HFF-Myc (cell line): ENCODE measurements at places on chromosomes 2 and 18.

GRCh38 chr2:30620102-30620501 lies 173.1 kb downstream of the LCLAT1 start:
- no peak for DNase-seq

GRCh38 chr18:76380791-76381405 lies 114.1 kb downstream of the ZNF516 start:
- DNase-seq, result no peak

GRCh38 chr2:73418343-73418742 lies 32.7 kb downstream of the ALMS1 start:
- DNase-seq, result no peak

DNA sequence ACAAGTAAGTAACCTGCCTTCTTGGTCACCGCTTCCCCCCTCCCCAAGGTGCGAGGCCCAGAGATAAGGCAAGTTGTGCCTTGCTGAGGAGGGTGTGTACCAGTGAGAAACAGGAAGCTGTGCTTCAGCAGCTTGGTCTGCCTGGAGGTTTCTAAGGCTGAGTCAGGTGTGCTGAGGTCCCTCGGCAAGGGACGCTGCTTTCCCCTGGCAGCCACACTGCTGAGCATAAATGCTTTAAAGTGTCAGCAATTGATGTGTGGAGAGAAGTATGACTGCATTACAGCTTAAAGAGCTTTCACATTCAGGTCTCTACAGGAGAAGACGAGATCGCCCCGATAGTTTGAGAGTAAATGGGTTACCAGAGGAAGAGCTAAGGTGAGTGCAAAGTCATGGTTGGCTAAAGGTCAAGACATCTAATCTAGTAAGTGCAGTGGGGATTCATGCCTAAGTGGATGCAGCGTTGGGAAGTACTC lies 86.9 kb downstream of the LIMS1 start:
- no peak for DNase-seq

DNA sequence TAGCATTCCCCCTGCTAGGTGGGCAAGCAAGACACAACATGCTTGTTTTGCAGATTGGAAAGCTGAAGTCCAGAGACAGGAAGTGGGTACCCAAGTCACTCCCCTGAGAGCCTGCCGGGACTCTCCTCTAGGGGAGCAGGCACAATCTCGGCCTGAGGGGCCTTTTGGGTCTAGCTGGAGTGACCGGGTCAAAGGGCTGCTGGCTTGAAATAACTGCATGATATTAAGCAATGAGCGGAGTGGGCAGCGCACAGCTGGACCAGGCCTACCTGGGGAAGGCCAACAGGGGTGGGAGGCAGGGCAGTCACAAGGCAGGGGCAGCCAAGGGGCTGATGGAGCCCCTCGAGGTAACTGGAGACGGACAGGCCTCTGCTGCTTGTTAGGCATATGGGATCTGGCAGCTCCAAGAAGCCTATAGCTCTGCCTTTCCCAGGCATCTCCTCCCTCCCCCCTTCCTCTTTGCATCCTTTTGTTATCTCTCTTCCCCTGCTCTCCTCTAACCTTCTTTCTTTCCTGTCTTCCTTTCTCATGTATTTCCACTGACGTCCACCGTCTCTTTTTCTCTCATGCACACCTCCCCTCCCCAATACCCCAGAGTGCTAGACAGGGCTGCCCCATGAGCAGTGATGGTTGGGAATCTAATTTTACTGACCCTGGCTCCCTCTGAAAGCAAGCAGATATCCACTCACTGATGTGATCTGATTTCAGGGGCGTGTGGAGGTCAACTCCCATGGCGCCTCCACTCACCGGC lies 237.5 kb downstream of the LOXHD1 start:
- DNase-seq, result no peak

- DNase-seq, result no peak
These were observed 27.0 kb upstream of the CASP8 start for GRCh38 chr2:201233192-201233811.

DNA sequence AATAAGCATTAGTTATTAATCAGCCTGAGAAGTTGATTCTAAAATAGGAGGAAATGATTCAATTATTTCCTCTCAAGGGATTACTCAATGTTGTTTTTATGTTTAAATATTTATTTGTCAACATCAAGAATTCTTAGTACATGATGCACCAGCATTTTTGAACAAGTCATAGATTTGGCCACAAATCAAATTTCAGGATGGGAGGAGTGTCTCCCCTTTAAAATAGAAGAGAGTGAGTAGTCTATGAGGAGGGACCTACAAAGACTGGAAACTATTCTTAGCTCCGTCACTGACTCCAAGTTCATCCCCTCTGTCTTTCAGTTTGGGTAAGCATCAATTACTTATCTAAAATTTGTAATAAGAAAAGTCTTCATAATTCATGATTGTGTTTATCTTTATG lies 18.6 kb upstream of the IL18R1 start:
- no peak for DNase-seq

DNA sequence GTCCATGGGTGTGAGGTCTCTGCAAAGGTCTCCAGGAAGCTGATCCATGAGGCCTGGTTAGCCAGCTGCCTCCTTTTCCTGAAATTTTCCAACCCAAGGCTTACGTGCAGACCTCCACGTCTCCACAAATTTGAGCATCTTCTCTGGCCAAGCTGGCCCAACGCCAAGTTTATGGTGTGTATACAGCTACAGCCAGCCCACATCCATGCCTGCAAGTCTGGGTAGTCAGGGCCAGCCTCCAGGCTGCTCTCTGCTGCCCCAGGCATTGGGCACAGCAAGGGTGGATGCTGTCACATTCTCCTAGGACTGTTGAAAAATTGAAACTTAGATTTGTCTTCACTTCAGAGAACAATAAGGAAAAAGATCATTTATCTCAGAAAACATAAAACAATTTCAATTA lies 525.5 kb upstream of the CHAC2 start:
- no peak for DNase-seq

- DNase-seq, result peak; percentile 33
These were observed 80.0 kb downstream of the EXOC6B start for GRCh38 chr2:72745679-72746368.

DNA sequence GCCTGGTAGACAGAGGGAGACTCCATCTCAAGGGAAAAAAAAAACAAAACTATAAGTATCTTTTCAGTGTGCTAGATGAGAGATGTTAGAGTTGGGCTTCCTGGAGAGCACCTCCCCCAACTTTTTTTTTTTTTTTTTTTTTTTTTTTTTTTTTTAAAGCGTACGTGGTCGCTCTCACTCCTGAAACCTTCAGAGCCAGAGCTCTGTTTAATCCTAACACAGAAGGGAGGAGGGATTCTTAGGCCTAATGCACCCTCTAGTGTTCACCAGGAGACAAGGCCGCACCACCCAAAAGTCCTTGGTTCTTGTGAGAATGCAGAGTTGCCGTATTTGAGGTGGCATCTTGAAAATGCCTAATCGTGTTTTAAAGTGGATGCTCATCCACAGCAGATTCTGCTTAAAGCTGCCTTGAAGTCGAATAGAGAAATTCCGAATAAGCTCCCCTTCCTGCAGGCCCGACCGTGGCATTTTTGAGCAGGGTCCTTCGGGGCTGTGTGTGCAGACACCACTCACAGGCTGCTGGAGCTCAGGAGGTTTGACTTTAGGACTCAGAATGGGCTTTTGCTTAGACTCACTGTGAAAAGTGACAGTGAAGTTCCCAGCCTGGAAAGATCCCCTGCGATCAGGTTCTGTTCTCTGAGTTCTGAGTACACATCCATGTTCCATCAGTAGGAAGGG lies 252.6 kb downstream of the AGAP1 start:
- peak; percentile 59 for DNase-seq

- DNase-seq, result no peak
These were observed 64.0 kb downstream of the BOLA3 start for GRCh38 chr2:74083750-74084149.

- no peak for DNase-seq
These were observed 73.5 kb downstream of the PHLPP1 start for GRCh38 chr18:62788876-62789275.

DNA sequence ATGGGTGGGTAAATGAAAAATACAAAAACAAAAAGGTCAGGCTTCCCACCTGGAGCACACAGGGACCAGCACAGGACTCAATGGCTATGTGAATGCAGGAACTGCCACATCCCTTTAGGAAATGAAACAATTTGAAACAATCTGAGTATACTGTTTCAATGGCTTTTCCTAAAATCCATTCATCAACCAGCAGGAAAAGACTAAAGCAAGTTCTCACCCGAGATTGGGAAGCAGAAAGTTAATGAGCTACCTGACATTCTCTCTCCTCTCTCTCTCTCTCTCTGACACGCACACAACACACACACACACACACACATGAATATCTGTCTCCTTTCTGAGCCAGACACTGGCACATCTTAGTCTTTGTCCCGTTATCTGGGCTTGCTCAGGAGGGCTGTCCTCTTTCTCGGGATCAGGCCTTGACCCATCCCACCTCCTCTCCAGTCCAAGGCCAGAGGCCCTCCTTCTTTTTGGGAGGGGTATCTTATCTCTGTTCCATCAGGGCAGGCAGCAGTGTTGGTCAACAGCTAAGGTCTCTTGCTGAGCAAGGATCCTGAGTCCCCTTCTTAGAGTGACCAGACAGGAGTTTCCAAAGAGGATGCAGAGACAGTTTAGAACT lies 11.6 kb upstream of the LRRFIP1 start:
- DNase-seq, result no peak

DNA sequence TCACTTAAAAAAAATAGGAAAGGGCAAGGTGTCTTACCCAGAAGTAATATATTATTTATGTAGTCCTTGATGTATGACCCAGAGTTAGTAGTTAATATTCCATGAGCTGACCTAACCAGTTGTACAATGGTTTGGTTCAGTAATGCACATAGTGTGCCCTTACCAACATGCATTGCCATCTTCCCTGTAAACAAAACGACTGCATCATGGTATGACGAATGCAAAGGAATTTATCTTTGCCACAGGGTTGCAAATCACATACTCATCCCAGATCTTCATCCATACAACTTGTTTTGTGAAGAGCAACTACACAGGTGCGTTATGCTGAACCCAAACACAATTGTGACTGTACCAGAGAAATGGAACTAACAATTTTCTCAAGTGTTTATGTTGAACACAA lies 68.9 kb upstream of the ZSWIM2 start:
- DNase-seq, result no peak

DNA sequence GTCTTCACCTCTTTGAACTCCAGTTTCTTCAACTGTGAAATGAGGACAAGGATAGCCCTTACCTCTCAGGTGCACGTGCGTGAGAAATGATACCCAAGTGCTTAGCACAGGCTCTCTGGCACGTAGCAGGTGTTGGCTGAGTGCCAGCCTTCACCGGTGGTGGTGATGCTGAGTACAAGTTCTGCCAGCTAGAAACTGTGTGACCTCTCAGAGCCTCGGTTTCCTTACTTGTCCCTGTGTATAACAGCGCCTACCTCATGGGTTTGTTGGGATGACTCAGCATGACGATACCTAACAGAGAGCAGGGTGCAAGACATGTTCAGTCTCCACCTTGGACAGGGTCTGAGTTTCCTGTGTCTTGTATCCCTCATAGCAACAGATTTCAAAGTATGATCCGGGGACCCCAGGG lies 205.1 kb downstream of the TNS1 start:
- no peak for DNase-seq

DNA sequence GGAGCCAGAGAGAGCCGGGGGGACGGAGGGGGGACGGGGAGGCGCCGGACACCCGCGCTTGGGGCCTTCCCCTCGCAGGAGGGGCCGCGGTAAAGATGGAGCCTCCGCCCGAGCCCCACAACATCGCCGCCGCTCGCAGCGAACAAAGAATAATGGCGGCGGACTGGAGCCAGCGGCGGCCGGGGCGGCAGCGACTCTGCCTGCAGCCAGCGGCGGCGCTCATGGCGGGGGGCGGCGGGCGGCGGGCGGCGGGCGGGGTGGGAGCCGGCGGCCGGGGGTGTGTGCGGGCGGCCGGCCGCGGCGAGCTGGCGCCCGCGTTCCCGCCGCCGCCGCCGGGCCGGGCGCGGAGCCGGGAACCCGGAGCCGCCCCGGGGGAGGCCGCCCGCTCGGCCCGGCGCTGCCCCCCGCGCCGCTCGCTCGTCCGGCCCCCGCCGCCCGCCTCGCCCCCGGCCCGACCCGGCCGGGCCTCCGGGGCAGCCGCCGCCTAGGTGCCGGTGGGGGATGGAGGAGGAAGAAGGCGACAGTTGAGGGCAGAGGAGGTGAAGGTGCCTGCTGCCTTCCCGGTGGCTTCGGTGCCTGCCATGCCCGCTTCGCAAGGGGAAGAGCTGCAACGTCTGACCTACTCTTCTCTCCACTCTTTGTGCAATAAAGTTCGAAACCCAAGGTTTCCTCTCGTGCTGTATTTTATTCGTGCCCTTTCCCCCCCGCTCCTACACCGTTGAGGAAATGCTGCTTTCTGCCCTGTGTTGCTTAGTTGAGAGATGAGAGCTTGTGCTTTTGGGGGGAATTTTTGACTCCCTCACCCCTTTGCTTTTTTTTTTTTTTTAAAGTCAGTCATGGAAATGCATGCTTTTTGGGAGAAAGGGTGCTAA lies 634 bp downstream of the CREB1 start:
- DNase-seq, result no peak

GRCh38 chr2:191304939-191305875 lies 60.0 kb downstream of the MYO1B start:
- peak; percentile 73 for DNase-seq

DNA sequence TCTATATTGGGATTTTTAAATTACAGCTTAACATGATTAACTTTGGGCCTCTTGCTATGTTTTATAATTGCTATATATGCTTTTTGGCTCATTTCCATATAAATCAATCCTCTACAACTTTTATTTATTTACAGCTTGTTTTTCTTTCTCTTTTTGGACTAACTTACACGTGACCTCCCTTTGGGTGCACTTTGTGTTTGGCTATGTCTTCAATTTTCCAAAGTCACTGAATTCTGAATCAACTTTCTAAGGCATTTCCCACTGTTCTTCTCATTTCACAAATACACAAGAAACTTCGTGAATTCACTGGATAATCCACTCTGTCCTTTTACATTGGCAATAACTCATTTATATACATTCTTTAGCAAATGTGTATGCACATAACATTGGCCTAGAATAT lies 5.4 kb upstream of the CPS1 start:
- DNase-seq, result no peak

GRCh38 chr2:63764630-63765029 lies 77.1 kb upstream of the UGP2 start:
- DNase-seq, result no peak

DNA sequence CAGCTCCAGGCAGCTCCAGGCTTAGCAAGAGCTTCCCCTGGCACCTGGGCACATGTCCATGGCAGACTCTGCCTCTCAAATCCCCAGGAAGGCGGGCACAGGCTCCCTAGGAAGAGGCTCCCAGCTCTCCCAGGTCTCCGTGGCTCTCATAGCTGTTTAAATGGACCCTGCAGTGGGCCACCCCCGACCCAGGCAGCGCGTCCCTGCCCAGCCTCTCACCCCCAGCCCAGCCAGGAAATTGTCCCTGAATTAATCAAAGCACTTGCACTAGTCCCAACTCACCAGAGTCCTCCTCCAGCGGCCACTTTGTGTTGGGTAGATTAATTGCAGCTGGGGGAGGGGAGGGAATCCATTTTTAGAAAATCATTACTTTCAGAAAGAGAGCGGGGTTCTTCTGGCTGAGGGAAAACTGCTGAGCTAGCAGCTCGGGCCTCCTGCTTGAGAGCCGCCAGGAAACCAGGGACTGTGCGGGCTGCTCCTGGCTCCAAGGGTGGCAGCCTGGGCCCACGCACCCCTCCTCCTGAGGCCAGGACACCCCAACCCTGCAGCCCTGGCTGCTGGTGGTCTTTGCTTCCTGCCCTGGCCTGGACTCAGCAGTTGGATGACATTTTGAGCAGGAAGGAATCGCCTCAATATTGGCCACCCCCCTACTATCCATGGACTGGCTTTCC lies 36.0 kb downstream of the SMAD7 start:
- DNase-seq, result no peak
